ENCODE measurements at places on chromosomes 11 and 22. TPM values are rescaled to one million over a fixed set of nuclear protein-coding genes. Genes with fewer than 3 reads are reported as not detected.

GRCh38 chr11:117807482-117808327 lies 10.7 kb upstream of the DSCAML1 start:
- H3K36me3 ChIP-seq = no peaks in the 10 kb centered on the region
- H3K27me3 ChIP-seq = peaks cover 37% of the 10 kb centered on the region
- H3K27ac ChIP-seq = no peak overlapping the region
- H3K4me3 ChIP-seq = no peak overlapping the region

DNA sequence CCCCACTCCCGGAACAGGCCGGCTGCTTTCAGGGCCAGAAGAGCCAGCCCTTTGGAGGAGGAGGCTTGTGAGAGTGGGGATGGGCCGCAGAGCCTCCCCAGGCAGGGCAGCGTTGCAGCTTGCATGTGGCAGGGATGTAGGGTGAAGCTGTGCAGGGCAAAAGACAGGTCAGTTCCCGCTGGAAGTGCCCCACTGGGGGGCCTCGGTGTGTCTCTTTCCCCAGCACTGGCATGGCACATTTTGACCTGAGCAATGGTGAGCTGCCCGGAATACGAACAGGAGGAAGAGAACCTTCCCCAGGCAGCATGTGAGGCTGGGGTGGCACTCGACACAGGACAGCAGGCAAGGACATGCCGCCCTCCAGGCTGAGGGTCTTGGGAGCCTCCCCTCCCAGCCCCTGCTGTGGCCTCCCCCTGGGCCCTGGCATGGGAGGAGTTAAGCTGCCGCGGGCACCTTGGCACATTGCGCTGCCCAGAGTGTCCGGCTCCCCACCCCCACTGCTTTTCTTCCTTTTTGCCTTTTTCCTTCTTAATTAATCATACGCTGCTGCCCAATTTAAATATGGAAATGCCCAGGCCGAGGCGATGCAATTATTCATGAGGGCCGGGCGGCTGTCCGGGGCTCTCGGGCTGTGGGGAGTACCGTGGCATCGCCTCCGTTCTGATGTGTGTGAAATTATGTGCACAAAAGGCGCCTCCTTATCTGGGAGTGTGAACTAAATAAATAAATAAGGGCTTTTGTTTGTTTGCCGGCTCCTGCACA lies 76.0 kb upstream of the WNT7B start:
- H3K36me3 ChIP-seq = no peaks in the 10 kb centered on the region
- peak overlapping the region; percentile 74 for H3K4me3 ChIP-seq
- H3K27ac ChIP-seq = peak overlapping the region; percentile 56
- H3K4me1 ChIP-seq = peaks cover 33% of the 10 kb centered on the region

DNA sequence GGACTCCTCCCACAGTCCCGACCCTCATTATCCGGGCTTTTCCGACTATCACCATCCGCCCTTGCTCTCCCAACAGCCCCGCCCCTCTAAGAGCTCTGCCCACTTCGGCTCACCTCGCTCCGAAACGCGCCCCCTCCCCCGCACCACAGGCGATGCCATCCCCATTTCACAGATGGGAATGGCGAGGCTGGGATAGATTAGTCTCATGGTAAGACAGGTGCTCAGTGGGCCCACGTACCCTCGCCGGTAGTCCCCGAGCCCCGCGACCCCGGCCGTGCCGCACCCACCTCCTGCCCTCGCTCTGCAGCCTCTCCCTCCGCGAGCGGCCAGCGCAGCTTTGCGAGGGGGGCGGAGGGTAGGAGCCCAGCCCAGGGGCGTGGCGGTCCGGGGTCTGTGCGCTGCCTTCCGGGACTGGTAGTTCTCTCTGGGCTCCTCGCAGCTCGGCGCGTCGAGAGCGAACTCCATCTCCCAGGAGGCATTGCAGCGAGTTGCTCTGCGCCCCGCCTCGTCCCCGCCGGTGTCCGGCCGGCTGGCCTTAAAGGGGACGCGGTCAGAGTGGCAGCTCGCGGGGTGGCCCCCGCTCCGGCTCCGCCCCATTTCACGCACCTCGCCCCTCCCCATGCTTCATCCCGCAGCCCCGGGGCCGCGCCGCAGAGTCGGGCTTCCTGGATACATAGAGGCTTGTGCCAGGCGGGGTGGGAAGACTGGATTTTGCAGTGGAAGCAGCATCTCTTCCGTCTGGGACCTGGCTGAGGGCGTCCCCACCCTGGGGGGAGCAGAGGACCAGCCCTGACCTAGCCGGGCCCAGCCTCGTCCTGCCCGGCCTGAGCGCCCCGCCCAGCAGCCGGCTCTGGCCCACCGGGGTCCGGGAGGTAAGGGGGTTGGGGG lies at the start of the genes KCTD21 and USP35:
KCTD21 (minus strand) TSS at position 341 of the 888 bp plus-strand sequence. CDS start 14,072 bp downstream, outside the sequence.
USP35 (plus strand) TSS at position 634 of the 888 bp plus-strand sequence. CDS start 7,327 bp downstream, outside the sequence.
- peak; percentile 99 for DNase-seq
- H3K27ac ChIP-seq = no peak within 1 kb of the TSS
- H3K27me3 ChIP-seq = no peaks in the 10 kb centered on the region
- 0 out of 2 replicates have a peak, but pooled peaks cover 5% of the 10 kb centered on the region for H3K36me3 ChIP-seq
- peak within 1 kb of the TSS; percentile 80 for H3K4me3 ChIP-seq

DNA sequence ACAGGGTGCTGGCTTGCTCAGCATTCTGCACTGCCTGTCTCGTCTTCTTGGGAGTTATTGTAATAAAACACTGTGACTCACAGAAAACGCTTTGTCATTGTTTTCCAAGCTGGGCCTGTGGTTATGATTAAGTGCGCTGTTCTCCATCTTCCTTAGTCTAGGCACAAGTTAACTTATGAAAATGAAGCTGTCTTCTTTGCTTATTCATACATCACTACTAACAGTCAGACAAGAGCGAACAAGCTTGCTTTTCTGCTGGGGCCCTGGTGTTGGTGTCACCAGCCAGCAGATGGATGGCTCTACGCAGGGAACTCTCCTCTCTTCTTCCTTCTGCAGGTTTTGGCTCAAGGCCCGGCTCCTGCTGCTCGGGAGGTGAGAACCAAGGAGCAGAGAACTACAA lies 380.1 kb upstream of the SYN3 start:
- H3K4me1 ChIP-seq = peaks cover 24% of the 10 kb centered on the region
- peak overlapping the region; percentile 72 for H3K27ac ChIP-seq
- H3K4me3 ChIP-seq = no peak overlapping the region
- no peaks in the 10 kb centered on the region for H3K36me3 ChIP-seq

DNA sequence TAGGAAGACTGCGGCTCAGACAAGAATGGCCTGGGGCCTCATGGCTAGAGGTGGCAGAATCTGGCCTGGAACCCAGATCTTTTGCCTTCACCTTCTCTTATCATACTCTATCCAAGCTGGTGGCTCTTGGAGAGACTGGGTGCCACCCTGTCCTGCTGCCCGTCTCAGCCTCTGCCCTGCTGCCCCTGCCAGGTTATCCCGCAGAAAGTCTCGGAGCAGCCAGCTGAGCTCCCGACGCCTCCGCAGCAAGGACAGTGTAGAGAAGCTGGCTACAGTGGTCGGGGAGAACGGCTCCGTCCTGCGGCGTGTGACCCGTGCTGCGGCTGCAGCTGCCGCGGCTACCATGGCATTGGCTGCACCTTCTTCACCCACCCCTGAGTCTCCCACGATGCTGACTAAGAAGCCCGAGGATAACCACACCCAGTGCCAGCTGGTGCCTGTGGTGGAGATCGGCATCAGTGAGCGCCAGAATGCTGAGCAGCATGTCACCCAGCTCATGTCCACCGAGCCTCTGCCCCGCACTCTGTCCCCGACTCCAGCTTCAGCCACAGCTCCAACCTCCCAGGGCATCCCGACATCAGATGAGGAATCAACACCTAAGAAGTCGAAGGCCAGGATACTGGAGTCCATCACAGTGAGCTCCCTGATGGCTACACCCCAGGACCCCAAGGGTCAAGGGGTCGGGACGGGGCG lies 5.9 kb downstream of the INCENP start:
- DNase-seq = no peak
- no peak overlapping the region for H3K27ac ChIP-seq

GRCh38 chr11:30788849-30789248 lies 202.7 kb upstream of the MPPED2 start:
- no peaks in the 10 kb centered on the region for H3K36me3 ChIP-seq
- H3K27ac ChIP-seq = no peak overlapping the region
- DNase-seq = no peak

DNA sequence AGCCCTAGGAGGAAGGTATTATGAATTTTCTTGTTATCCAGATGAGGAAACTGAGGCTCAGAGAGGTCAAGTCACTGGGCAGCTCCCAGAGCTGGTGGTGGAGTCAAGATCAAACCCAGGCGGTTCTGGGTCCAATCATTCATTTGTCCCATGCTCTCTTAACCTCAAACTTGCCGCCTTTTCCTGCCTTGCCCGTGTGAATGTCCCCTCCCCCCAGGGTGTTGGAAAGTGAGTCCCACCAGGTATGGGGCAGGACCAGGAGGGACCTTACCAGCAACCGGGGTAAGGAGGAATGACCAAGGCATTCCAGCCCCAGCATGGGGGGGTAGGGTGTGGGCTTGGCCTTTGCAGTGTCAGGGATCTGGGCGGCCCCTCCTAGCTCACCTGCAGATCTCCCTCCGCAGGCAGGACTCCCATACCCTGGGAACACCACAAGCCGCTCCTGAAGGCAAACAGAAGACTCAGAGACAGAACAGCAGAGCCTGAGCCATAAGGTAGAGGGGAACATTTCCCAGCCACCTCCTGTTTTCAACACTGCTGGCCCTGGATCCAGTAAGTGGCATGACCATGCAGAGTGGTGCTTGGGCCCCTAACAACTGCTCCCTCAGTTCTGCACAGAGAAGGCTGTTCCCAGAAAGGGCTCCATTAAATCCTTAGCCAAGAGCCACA lies 41.2 kb upstream of the SYT7 start:
- no peaks in the 10 kb centered on the region for H3K36me3 ChIP-seq
- H3K4me1 ChIP-seq = peaks cover 33% of the 10 kb centered on the region
- no peak overlapping the region for H3K27ac ChIP-seq
- no peaks in the 10 kb centered on the region for H3K27me3 ChIP-seq
- H3K4me3 ChIP-seq = no peak overlapping the region
- no peak for DNase-seq

GRCh38 chr11:133997554-133997953 lies 40.8 kb upstream of the IGSF9B start:
- no peaks in the 10 kb centered on the region for H3K36me3 ChIP-seq
- no peak for DNase-seq
- H3K4me3 ChIP-seq = no peak overlapping the region
- H3K27me3 ChIP-seq = peaks cover 83% of the 10 kb centered on the region
- no peaks in the 10 kb centered on the region for H3K4me1 ChIP-seq
- no peak overlapping the region for H3K27ac ChIP-seq

DNA sequence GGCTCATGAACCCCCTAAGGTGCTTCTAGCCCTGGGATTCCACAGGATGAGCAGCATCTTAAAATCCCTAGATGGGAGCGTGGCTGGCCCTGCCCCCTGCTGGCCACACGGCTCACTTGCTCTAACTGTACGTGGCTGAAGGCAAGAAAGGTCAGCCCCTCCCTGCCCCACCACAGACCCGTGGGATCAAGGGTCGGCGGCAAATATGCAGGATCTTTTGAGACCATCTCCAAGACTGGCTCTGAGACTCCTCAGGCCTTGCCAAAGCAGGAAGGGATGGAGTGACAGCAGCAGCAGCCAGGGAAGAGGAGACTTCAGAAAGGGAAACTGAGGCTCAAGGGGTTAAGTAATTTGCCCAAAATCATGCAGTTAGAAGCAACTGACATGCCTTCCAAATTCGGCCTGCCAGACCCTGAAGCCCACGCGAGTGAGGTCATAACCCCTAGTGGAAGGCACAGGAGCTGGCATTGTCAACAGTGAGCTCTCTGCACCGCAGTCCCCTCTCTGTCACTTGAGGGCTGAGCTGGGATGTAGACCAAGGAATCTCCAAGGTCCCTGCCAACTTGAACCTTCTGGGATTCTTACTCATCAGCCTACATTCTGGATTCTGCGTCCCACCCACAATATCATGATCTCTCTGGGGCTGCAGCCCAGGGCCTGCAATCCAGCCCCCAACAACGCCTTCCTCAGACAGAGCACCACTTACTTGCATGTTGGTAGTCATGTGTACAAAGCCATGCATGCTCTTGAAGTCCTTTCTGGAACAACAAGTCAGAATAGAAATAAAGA lies 31.4 kb downstream of the CREB3L1 start:
- H3K27me3 ChIP-seq = no peaks in the 10 kb centered on the region
- peaks cover 31% of the 10 kb centered on the region for H3K4me1 ChIP-seq
- DNase-seq = peak; percentile 54
- H3K36me3 ChIP-seq = no peaks in the 10 kb centered on the region

DNA sequence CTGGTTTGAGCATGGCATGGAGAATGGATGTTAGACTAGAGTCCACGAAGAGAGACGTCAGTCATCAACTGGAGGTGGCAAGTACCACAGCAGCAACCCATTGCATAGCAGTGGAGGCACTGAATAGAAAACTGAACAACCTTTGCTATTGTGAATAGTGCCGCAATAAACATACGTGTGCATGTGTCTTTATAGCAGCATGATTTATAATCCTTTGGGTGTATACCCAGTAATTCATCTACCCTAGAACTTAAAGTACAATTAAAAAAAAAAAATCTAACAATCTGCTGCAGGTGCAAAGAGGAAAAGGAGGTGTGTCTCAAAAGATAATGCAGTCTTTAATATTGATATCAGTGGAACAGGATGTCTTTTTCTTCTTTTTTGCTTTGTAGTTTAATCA lies 443.4 kb upstream of the ISX start:
- no peaks in the 10 kb centered on the region for H3K4me1 ChIP-seq
- H3K27ac ChIP-seq = no peak overlapping the region
- H3K36me3 ChIP-seq = no peaks in the 10 kb centered on the region
- DNase-seq = no peak
- peaks cover 25% of the 10 kb centered on the region for H3K27me3 ChIP-seq

OR10A2 gene
- not detected for total RNA-seq

PKP3 gene
- total RNA-seq = 109 TPM

SPDYC gene
- not detected for total RNA-seq

FXYD6 gene
- total RNA-seq = 0.48 TPM

CHRM1 gene
- total RNA-seq = not detected

NOX4 gene
- total RNA-seq = not detected

OR5AP2 gene
- not detected for total RNA-seq

DGCR6 gene
- 1.4 TPM for total RNA-seq
